ENCODE measurements at places on chromosomes 6 and 20.
A peak's percentile ranks its signal among the peaks of the same experiment; 100 is the strongest.

DNA sequence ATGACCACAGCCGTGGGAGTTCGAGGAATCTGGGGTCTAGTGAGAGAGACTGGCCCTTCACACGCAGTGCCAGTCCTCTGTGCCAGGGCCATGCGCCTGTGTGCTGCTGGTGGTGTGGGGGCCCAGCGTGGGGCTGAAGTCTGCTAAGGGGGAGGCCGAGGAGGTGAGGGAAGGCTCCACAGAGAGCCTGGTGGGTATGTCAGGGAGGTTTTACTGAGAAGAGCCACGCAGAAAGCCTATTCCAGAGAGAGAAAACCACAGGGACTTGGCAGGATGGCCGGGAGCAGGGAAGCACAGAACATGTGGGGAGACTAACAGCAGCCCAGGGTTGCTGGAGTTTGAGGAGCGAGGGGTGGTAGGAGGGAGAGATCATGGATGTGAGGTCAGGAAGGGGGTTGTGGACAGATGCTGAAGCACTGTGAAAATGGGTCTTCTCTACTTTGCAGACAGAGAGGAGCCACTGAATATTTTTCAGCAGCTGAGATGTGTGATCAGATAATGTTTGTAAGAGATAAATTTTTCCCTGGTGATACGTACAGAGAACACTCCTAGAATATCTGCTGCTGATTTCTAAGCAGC is 35.3 kb downstream of the DUSP22 start:
- no peak for DNase-seq

GRCh38 chr6:170086639-170087420 is 204.0 kb downstream of the DLL1 start:
- DNase-seq = no peak

DNA sequence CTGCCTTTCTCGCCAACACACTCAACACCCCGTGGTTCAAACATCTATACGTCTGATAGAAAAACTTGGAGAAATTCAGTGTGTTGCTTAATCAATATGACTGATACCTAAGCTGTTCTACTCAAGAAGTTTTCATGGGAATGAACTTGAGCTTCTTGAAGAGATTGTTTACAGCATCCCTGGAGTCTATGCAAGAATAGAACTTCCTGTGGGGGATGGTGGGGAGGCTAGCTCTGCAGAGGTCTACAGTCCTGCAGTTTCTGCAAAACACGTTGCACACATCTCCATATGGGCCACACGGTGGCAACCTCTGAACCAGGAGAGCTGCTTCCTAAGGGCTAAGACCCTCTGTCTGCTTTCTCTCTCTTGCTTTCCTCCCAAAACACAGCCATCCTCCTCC is 32.7 kb upstream of the FANCE start:
- DNase-seq = no peak

- no peak for DNase-seq
Observed at GRCh38 chr6:17448165-17448564, 54.8 kb downstream of the CAP2 start.

- DNase-seq = peak; percentile 4
Observed at GRCh38 chr6:93751969-93752368, 332.6 kb upstream of the EPHA7 start.

- DNase-seq = no peak
Observed at GRCh38 chr6:32941214-32941768, 463 bp upstream of the HLA-DMB start.

- DNase-seq = peak; percentile 31
Observed at GRCh38 chr20:25470045-25470444, 62.6 kb downstream of the GINS1 start.

- DNase-seq = no peak
Observed at GRCh38 chr6:161443848-161444247, 170.0 kb upstream of the AGPAT4 start.

DNA sequence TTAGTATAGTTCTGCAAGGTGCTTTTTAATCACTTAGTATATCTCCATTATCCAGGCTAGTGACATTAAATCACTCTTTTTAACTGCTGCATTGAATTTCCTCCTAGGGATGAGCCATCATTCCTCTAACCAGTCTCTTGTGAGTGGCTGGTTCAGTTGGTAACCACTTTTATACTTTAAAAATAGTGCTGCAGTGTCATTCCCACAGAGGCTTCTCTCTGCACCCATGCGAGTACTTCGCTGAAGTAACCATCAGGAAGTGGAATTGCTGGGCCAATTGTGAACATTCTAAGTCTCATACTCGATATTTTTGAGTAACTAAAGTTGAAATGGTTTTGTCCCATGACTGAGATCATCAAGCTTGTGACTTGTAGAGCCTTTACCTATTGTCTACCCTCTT is 2.1 kb downstream of the BTN3A2 start:
- DNase-seq = no peak

GRCh38 chr6:136037876-136038460 is 186.5 kb downstream of the PDE7B start:
- no peak for DNase-seq

DNA sequence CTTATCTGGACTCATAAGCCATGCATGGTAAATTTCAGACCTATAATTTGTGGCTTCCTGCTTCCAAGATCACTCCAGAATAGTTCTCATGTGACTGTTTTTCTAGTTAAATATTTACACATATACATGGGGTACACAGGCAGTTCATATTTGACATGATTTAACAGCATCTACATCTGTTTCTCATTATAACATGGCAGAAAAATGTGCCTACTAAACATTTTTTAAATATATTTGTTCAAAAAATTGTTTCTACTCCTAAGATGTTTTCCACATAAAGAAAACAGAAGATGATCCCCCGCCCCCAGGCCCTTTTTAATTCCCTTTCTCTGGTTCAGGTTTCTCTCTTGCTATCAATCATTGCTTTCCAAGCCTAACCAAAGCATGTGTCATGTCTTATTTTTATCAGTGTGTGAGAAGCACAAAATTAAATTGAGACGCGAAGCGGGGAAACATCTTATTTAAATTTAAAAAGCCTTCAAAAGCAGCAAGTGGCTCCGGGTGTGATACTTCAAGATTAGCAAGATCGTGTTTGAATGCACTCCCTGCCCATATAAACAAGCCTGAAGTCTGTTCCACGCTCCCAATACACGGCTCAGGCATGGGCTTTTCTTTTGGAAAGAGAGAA is 37.3 kb downstream of the IPCEF1 start:
- DNase-seq = peak; percentile 66

GRCh38 chr6:188821-189655 is 103.2 kb upstream of the DUSP22 start:
- DNase-seq = peak; percentile 87

GRCh38 chr20:20888936-20889335 is 176.5 kb upstream of the RALGAPA2 start:
- no peak for DNase-seq

- DNase-seq = no peak
Observed at GRCh38 chr6:16545382-16545781, 215.9 kb downstream of the ATXN1 start.

GRCh38 chr6:18031680-18032256 is 44.3 kb upstream of the KIF13A start:
- no peak for DNase-seq

DNA sequence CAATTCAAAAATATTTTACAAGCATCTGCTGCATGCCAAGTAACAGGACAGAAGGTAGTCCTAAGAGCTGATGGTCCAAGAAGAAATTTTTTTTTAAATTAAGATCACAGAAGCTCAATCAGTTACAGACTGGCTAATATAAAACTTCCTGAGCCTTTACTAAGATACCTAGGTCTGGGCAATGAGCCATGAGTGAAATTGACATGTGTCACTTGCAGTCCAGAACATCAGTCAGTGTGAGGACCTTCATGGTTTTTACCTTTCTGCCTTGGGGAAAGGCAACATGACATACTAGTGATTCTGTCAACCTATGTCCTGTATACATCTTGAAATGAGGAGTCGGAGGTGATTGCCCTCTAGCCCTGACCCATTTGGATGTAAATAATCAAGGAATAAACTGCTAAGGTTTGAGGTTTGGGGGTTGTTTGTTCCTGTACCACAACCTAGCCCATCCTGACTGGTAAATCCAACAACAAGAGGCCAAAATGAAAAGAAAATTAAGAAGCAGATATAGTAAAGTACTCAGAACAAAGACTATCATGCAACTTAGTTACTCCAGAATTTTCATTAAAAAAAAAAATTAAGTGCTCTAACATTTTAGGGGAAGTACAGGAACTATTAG is 70.0 kb downstream of the CNKSR3 start:
- DNase-seq = no peak

GRCh38 chr6:120876424-120876823 is 457.9 kb downstream of the TBC1D32 start:
- no peak for DNase-seq

- no peak for DNase-seq
Observed at GRCh38 chr20:50303573-50304500, 113.2 kb downstream of the CEBPB start.

GRCh38 chr20:59825944-59826759 is 107.3 kb downstream of the SYCP2 start:
- no peak for DNase-seq

GRCh38 chr6:129257196-129257595 is 374.3 kb downstream of the LAMA2 start:
- no peak for DNase-seq

DNA sequence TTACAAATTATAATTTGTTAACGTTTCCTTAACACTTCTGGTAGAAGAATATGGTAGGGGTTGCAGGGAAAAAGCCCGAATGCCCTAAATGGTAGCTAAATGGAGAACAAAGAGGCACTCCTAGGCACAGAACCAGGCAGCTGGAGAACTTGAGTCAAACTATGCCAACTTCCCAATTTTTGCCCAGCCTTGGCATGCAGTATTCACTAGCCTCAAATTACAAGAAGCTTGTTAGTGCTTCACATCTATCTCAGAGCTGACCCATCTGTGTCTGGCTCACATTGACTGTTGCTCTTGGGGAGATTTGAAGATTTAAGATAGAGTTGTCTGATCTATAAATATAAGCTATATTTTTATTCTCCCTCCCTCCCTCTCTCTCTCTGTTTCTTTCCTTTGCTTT is 19.4 kb upstream of the LRFN2 start:
- no peak for DNase-seq

- no peak for DNase-seq
Observed at GRCh38 chr6:27542485-27542884, 69.6 kb upstream of the ZNF184 start.

DNA sequence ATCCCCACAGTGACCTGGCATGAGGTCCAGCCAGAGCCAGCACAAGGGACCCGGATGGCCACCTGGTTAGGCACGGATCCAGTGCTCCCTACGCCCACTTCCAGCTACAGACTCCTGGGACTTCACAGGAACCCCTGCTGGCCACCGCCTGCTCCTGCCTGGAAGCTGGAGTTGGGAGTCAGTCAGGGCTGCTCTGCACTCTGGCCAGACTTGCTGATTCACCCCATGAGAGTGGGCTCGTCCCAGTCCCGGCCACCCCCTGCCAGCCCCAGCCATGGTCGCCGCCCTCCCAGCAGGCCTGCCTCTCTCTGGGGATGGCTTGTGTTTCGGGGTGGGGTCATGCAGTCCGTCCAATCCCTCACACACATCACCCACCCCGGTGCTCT is 125.8 kb downstream of the DLL1 start:
- DNase-seq = no peak

DNA sequence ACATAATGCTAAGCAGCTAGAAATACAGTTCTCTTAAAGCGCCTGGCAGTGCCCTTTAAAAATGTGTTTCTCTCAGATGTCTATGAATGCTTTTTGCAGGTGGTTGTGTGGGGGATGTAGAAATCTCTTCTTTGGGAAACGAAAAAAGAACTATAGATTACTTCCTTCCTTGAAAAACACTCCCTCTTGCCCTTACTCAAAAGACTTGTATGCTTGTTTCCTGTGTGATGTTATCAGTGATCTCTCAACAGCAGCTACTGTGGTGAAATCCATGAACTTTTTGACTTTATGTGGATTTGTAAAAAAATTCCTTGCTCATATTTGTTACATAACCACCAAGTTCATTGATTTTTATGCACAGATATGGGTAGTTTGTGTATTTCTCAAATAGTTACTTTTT is 916.5 kb downstream of the QKI start:
- DNase-seq = no peak

DNA sequence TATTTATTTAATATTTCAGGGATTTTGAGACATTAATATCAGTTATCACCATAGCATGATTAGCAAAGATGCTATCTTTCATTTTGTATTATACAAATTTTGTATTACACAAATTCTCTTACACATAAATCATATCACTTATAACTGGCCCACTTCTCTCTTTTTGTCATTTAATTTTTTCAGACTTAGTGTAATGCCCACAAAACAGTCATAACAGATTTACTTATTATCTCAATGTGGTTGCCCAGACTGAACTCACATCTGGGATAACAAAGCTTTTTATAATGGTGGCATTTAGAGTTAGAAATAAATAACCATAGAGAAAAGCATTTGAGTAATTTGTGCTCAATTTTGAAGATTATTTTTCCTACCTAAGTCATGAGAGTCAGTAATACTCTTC is 148.3 kb downstream of the TFAP2B start:
- DNase-seq = no peak

DNA sequence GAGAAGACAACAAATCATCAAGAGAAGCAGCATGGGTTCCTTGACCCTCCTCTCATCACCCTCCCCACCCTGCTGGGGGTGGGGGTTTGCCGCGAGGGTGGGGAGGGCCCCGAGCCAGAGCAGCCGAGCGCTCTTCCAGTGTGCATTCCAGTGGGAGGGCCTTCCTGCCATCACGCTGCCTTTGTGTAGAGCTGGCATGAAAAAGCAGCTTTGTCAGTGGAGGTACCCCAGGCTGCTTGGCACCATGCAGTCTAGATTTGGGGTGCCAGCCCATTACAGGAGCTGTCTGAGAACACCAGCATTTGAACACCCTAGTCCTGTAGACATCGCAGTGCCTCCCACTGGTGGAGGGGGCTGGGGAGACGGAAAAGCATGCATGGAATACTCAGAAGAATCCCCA is 12.2 kb downstream of the BAK1 start:
- DNase-seq = no peak

GRCh38 chr20:30503992-30504570 is 753.4 kb upstream of the DEFB115 start:
- DNase-seq = no peak

DNA sequence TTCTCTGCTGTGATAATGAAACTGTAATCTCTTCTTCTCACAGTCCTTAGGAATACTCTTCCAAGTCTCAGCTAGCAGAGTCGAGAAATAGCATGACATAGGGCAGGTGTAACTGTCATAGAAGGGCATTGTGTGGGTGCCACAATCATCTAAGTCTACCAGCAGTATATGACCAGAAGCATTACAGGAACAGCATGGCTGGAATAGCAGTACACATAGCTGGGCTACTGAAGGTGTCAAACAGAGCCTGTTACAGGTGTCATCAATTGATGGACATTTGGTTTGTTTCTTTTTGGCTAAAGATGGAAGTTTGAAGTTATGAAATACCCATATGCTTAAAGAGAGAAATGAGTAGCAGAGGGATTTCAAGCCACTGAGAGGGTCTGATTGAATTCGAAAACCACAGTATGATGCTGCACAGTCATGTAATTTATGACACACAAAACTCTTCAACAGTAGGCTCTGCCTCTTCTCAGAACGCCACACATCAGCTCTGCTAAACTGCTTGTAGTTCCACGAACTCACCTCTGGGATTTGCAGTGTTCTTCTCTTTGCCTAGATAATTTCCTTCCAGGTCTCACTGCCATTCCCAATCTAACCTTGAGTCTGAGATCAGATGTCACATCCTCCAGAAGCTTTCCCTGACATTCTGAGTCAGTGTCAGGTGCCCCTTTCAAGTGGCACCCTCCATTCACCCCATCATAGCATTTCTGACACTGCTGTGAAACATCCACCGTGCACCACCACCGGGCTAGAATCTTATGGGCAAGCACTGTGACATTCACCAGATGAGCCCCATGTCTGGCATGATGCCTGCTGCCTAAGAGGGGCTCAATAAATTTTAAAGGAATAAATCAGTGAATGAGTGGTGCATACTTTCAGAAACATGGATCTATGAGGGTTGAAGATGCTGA is 151.0 kb downstream of the ADAT2 start:
- no peak for DNase-seq

Data from H4 (cell line).